ENCODE measurements at places on chromosomes 12 and 14.

GRCh38 chr14:76811561-76811960 lies 1.1 kb downstream of the ANGEL1 start:
- no peak for DNase-seq

DNA sequence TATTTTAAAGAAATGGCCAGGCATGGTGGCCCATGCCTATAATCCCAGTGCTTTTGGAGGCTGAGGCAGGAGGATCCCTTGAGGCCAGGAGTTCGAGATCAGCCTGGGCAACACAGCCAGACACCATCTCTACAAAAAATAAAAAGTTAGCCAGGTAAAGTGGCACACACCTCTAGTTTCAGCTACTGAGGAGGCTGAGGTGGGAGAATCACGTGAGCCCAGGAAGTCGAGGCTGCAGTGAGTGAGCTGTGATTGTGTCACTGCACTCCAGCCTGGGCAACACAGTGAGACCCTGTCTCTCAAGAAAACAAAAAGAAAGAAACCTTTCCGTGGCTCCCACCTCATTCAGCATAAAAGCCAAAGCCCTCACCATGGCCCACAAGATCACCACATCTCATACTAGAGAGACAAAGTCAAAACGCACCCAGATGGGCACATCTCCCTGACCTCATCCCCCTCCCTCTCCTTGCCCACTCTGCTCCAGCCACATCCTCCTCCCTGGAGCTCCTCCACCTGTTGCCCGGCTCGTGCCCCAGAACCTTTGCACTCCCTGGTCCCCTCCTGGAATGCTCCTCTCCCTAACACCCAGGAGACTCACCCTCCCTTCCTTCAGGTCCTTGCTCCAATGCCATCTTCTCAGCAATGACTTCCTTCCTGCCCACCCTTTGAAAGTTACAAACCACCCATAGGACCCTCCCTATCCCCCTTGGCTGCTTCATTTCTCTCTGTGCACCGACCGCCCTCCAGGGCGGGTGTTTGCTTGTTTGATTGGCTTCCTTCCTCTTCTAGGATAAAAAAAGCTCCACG lies 4.8 kb upstream of the SCARB1 start:
- DNase-seq: peak; percentile 41

GRCh38 chr12:50545786-50546185 lies 41.0 kb downstream of the DIP2B start:
- no peak for DNase-seq

GRCh38 chr12:65586796-65587195 lies 237.5 kb upstream of the HMGA2 start:
- DNase-seq: no peak

- no peak for DNase-seq
Measured at GRCh38 chr12:124438437-124439056, 128.9 kb downstream of the NCOR2 start.

DNA sequence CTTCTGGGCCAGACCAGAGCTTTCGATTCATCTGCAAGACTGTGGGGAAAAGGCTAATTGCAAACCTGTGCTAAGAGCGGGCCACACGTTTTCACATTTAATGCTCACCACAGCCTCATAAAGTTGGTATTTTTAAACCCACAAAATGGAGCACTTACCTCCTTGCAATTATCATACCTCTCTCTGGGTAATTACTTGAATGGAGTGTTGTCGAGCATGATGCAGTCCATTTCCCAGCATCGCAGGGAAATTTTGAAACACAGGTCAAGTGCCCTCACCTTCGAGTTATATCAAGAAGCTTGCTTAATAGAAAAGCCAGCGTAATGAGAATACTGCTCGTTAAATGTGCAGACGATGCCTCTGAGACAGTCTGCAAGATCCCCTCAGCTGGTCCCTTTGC lies 8.8 kb upstream of the IFI27L2 start:
- DNase-seq: no peak

- DNase-seq: peak; percentile 83
Measured at GRCh38 chr12:92445253-92446082, 257.3 kb upstream of the PLEKHG7 start.

GRCh38 chr14:61699027-61699426 lies 3.7 kb downstream of the HIF1A start:
- no peak for DNase-seq

- no peak for DNase-seq
Measured at GRCh38 chr12:61254225-61254624, 1006.0 kb upstream of the USP15 start.

GRCh38 chr12:124928095-124928911 lies 13.9 kb upstream of the UBC start:
- DNase-seq: peak; percentile 36

DNA sequence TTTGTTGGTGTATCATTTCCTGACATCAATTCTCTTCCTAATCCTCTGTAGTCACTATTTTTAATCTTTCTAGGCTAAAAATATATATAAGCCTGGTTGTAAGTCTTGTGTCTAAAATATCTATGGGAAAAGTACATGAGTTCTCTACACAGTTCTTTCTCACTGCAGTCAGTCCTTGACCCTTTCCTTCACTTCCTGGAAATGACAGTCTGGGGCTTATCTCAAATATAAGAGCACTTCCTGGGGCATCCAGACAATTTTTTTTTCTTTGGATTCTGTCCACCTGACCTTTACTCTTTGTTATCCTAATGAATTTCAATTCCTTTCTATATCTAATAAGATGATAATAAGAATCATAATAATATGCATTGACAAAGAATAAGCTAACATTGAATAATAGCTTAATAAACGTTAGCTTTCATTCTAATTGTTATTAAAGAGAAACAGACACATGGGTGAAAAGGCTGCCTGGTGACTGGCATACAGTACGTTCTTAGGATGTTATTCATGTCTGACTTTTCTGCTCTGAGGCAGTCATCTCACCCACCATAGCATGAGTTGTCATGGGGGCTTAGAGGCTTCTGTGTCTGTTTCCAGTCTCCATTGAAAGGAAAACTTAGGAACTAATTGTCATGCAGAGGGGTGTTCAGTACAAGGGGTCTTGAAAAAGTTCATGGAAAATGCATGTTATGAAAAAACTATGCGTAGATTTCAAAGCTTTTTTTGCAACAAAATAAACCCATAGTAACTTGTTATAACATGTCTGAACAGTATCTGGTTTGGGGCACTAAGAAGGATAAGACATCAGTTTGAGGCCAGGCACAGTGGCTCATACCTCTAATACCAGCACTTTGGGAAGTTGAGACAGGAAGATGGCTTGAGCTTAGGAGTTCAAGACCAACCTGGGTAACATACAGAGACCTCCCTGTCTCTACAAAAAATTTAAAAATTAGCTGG lies 66.2 kb upstream of the DNM1L start:
- DNase-seq: no peak

- no peak for DNase-seq
Measured at GRCh38 chr14:67538501-67538900, 5.4 kb downstream of the PLEKHH1 start.
